ENCODE measurements at places on chromosomes 3 and 15.

DNA sequence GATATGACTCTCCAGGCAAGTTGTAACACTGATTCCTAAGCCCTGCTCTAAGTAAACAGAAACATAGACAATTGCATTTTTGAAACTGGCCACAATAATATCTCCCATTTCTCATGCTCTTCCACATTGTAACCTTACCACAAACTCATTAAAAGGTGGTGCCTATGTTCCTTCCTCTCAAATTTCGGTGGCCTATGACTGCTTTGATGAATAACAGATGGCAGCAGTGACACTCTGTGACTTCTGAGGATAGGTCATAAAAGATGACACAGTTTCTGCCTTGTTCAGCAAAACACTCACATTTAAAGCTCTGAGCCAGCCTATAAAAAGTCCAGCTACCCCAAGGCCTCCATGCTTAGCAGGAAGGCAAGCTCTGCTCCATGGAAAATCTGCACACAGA is 195.2 kb downstream of the EFHB start:
- DNase-seq, result no peak

GRCh38 chr15:44780608-44781007 is 44.3 kb downstream of the TRIM69 start:
- DNase-seq, result no peak

DNA sequence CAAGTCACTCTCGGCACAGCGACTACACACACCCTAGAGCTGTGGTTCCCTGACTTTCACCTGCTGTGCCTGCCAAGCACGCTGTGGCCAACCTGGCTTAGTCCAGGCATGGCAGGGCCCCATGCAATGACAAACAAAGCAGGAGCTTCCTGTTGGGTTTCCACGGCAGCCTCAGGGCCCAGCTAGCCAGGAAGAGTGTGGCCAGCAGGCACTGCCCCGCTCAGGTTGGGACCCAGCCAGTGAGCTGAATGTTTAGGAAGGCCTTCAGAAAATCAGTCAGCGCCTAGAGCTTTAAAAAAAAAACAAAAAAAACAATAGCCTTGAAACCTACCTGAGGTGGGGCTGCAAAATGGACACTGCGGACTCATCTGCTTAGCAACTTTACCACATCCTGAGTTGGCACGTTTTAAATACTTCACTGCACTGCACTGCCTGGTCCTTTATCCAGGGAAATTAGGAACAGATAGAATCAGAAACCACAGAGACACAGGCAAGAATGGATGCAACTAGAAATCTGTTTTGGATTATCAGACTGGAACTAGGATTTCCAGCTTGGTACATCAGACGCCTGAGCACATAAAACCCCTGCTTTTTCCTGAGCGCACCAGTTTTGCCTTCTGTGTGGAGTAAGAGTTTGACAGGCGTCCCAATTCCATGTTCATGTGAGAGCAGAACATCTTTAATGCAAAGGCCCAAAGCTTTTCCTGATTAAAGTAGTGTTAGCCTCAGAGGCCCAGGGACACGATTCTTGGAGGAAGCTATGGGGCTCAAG is 36.2 kb upstream of the LDHAL6B start:
- no peak for DNase-seq

- no peak for DNase-seq
Observed at GRCh38 chr3:130789782-130790322, 43.2 kb upstream of the PIK3R4 start.

DNA sequence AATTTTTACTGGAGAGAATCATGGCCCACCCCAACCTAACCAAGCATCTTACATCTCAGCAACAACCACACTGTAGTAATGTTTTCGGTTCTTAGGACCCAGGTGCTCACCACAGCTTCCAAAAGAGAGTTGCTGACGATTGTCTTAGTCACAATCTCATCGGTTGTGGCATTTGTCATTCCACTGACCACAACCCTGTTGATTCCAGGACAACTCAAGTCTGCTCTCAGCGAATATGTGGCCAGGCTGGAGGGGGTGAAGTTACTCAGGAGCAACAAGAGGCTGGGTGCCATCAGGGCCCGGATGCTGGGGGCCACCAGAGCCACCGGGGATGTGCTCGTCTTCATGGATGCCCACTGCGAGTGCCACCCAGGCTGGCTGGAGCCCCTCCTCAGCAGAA is 25.9 kb downstream of the GALNT15 start:
- no peak for DNase-seq

DNA sequence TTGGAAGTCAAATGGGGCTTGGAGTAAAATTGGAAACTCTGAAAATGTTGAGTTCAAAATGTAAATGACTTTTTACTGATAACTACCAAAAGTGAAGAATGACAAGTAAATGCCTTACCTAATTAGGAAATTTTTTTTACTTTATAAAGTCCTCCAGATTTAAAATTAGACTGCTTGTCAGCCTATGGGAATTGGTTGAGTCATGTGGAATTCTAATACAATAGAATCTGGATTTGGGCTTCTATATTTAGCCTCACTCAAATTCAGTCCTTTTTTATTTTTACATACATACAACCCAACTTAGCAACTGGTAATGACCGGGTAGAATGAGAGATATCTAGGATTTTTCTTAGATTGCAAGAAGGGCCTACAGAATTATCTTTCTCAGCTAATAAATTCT is 158.9 kb upstream of the CADPS start:
- DNase-seq, result no peak

DNA sequence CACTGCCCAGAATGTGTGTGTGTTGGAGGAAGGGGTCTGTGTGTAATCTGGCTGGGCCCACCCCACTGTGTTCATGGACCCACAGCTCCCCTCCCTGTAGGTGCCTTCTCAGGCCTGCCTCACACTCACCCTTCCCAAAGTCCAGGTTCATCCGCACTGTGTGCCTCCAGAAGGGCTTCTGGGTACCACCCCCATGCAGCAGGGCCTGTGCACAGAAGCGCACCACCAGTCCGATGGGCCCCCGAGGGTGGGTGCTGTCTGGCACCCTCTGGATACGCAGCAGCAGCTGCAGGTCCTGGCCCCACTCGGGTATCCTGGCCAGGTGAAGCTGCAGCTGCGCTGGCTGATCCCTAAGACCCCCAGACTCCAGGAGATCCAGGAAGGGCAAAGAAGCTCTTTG is 12.8 kb upstream of the TGM5 start:
- no peak for DNase-seq

DNA sequence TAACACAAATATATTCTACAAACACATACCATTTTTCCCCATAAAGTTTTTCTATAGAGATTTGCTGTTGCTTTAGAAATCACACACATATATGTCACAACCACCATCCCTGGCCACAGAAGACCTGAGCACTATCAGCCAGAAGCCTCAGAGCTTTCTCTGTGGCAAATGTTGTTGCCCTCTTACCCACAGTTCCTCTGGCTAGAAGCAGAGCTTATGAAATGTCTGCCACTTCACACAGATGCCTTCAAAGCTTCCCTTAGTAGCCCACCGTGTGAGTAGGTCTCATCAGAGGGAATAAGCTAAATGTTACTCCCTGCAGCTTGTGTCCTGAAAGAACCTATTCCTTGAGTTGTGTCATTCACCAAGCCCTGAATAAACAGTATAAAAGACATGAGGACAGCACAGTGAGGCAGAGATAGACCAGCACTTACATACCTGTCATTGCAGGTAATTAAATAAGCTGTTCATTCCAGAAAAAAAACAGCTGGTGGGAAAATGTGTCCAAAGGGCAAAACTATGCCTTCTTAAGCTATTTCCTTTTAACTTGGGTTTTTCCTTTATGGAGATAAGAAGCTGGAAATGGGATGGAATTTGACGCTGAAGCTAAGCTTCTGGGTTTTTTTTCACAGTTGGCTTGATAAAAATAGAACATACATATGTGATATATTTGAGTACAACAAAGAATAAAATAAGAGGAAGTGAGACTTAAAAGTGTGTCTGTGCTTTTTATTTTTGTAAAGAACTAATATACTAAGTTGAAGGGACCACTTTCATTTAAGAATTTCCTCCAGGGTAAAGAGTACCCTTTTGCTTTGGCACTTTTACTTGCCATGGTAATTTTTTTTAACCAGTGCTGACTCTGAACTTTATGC is 391.4 kb downstream of the KCNH8 start:
- DNase-seq, result no peak

DNA sequence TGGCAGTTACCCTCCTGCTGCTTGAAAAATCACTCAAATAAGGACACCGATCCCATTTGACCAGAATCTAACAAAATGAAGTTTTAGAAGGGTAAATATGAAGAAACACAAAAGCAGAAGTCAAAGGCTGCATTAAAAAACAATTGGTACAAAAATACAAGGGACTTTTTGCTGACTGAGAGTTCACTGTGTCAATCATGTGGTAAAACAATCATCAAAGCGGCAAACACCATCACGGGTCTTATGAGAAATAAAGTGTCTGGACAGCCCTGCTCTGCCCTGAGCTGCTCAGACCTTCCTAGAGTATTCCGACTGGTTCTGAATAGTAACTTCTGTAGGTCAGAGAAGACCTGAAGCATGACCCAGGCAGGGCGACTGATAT is 137.2 kb upstream of the RAD18 start:
- DNase-seq, result no peak

- no peak for DNase-seq
Observed at GRCh38 chr15:87638554-87639083, 617.9 kb downstream of the NTRK3 start.

DNA sequence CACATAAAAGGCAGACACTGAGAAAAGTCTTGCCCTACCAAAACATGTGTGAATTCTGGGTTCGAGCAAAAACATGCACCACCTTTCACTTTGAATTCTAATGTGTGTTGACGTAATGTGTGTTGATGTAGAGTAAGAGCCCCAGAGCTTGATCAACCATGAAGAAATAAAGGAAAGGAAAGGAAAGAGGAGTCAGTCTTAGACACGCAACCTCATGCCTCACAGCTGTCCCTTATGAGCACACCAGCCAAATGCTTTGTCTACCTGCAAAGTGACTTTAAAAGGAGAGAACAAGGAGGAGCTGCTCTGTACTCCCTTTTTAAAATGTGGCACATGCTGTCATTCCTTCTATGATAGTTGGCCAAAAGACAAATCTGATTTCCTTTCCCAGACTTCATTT is 80.8 kb downstream of the RFTN1 start:
- DNase-seq, result no peak

DNA sequence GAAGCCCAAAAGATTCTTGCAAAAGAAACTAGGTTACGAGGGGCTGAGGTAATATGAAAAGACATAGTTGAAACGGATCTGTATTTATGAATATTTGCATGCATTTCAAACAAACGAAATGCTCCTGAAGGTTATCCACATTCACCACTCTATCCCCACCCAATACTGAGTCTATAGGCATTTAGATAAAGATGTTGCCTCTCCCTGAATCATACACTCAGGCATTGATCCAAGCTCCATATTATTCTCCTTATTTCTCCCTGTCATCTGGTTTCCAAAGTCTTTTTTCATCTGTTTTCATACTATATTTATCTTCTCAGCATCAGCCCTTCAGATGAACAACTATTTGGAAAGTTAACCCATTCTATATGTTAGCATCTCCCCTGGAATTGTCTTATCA is 492.5 kb upstream of the TGFBR2 start:
- DNase-seq, result no peak

DNA sequence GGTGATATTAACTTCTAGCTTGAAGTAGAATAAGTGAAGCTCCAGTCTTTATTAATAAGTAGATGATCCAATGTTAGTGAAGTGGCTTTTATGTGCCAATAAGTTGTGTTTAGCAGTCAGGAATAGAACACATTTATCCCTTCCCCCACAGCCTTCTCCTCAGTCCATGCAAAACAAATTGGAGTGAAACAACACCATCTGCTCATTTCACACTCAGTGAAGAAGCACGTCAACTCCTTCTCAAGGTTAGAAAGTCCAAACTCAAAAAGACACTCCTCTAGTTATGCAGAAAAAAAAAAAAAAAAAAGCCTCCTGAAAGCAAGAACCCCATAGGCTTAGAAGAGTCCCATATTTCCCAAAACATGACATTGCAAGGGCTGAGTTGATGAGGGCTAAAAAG is 18.0 kb upstream of the NEO1 start:
- no peak for DNase-seq

- DNase-seq, result no peak
Observed at GRCh38 chr3:15973940-15974339, 176.2 kb upstream of the ANKRD28 start.

GRCh38 chr15:88118035-88118434 is 138.5 kb downstream of the NTRK3 start:
- DNase-seq, result no peak

GRCh38 chr15:80405970-80406369 is 1.8 kb downstream of the ARNT2 start:
- DNase-seq, result no peak

- DNase-seq, result no peak
Observed at GRCh38 chr3:161348796-161349400, 22.4 kb downstream of the SPTSSB start.

DNA sequence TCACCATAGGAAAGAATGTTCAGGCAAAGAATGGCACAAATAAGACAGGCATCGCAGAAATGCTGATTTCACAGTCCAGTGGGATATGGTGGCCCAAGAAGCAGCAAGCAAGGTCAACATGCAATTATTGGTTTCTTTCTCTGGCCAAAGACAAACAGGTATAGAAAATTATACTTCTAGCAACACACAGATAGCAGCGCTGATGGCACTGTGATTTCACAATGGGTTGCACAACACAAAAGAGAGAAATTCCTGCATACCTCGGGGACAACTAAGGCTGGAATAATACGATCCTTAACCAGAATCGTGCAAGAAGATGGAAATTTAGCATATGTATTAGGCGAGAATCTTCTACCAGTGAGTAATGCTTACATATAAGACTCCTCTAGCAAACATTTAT is 76.3 kb upstream of the NR2F2 start:
- no peak for DNase-seq

- DNase-seq, result no peak
Observed at GRCh38 chr15:63458026-63458425, 46.4 kb upstream of the USP3 start.

- no peak for DNase-seq
Observed at GRCh38 chr3:128491941-128492670, 895 bp downstream of the GATA2 start.

DNA sequence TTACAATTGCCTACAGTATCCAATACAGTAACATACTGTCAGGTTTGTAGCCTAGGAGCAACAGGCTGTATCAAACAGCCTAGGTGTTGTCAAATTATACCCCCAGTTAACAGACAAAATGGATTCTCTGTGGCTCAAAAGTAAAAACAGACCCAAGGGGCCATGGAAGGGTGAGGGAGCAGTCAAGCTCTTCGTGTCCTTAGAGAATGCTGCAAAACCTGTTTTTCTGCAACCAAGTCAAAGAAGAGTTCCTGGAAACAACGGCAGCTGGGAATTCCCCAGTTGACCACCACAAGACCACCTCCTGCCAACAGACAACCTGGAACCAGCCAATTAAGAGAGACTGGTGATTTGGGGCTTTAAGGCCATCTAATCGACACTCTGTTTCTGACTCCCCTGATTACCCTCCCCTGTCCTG is 11.1 kb upstream of the THUMPD3 start:
- DNase-seq, result no peak

- no peak for DNase-seq
Observed at GRCh38 chr3:127486321-127486944, 104.1 kb downstream of the TPRA1 start.

DNA sequence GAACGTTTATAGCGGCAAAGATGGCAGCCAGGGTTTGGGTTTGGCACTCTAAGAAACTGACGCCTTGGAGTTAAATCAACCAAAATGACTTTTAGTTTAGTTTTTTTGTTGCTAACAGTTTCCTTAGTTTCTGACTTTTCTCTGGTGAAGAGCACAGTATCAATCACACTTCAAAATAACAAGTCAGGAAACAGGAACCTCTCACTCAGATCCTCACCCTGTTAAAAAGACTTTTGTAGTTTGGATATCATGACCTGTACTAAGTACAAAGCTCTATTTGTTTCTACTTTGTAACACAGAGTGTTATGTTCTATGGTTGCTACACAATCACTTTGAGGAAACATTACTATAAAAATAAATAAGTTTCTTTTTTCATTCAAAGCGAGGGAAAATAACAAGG is 51.1 kb downstream of the ATP10A start:
- DNase-seq, result no peak
